ENCODE measurements at places on chromosomes 5 and 9.
A peak's percentile ranks its signal among the peaks of the same experiment; 100 is the strongest.

DNA sequence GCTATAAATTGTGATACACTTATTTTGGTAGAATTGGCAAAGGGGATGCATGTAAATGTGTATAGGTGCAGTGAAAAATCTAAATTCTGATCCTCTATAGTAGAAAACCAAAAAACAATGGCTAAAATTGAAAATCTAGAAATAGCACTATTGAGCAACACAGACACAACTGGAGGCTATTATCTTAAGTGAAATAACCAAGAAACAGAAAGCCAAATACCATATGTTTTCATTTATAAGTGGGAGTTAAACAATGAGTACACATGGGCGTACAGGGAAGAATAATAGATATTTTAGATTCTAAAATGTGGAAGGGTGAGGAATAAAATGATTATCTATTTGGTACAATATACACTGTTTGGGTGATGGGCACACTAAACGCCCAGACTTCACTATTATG lies 183.2 kb upstream of the TUSC1 start:
- no peak for DNase-seq

- no peak for DNase-seq
These were observed 361.0 kb downstream of the NFIB start for GRCh38 chr9:13952906-13953305.

- DNase-seq, result peak; percentile 47
These were observed 20.2 kb upstream of the GNPDA1 start for GRCh38 chr5:142032747-142033631.

- DNase-seq, result no peak
These were observed 1.6 kb upstream of the OCLN start for GRCh38 chr5:69491027-69491426.
